ENCODE measurements at places on chromosomes 3 and 15.

- H3K4me3 ChIP-seq = no peak overlapping the region
- no peaks in the 10 kb centered on the region for H3K36me3 ChIP-seq
- H3K27ac ChIP-seq = no peak overlapping the region
- no peaks in the 10 kb centered on the region for H3K4me1 ChIP-seq
- peaks cover 5% of the 10 kb centered on the region for H3K27me3 ChIP-seq
Observed at GRCh38 chr15:32951736-32952464, 234.1 kb downstream of the GREM1 start.

- peaks cover 16% of the 10 kb centered on the region for H3K36me3 ChIP-seq
- H3K4me1 ChIP-seq = peaks cover 23% of the 10 kb centered on the region
- DNase-seq = no peak
- no peak overlapping the region for H3K4me3 ChIP-seq
- no peaks in the 10 kb centered on the region for H3K27me3 ChIP-seq
- H3K27ac ChIP-seq = peak overlapping the region; percentile 68
Observed at GRCh38 chr3:11568503-11569155, 75.1 kb downstream of the VGLL4 start.

DNA sequence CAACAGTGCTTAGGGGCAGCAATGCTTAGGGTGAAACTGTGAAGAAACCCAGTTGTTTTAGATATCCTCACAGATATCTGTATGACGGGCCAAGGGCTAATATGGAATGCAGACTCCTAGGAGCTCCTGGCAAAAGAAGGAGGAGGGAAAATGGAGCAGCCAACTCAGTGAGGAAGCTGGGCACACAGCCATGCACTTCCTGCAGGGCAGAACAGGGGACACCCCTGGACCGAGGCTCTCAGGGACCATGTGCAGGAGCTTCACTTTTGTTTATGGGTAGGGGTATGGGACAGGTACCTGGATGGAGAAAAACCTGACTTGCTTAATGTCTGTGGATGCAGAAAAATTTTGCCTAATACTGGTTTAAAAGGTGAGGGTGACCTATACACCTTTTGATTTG, 20.2 kb downstream of the NIPA1 start:
- H3K4me3 ChIP-seq = no peak overlapping the region
- peaks cover 2% of the 10 kb centered on the region for H3K36me3 ChIP-seq
- H3K27ac ChIP-seq = peak overlapping the region; percentile 29
- no peak for DNase-seq
- H3K27me3 ChIP-seq = no peaks in the 10 kb centered on the region

- H3K4me3 ChIP-seq = peak overlapping the region; percentile 13
- H3K4me1 ChIP-seq = peaks cover 21% of the 10 kb centered on the region
- H3K27ac ChIP-seq = no peak overlapping the region
- peak; percentile 3 for DNase-seq
Observed at GRCh38 chr3:120418866-120419490, 31.8 kb downstream of the FSTL1 start.

GRCh38 chr15:47371939-47372338, 345.4 kb upstream of the SEMA6D start:
- no peaks in the 10 kb centered on the region for H3K4me1 ChIP-seq
- H3K27ac ChIP-seq = no peak overlapping the region
- no peak overlapping the region for H3K4me3 ChIP-seq
- no peaks in the 10 kb centered on the region for H3K36me3 ChIP-seq

- no peak for DNase-seq
- H3K4me3 ChIP-seq = no peak overlapping the region
- peaks cover 20% of the 10 kb centered on the region for H3K36me3 ChIP-seq
- H3K4me1 ChIP-seq = peaks cover 7% of the 10 kb centered on the region
Observed at GRCh38 chr3:182954553-182955235, 25.6 kb downstream of the DCUN1D1 start.

DNA sequence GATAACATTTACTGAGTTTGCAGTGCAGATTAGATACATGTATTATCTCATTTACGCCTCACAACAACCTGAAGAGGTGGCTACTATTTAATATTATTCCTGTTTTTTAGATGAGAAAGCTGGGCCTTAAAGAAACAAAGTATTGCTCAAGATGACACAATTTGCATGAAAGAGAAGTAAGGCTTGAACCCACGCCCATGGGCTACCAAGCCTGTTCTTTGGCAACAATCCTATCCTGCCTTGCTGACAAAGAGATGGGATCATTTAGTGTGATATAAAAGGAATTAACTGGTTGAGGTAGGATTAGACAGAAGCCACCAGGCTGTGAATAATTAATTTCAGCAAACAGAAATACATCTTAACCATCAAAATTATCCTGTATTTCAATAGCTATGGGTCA, 9.2 kb upstream of the LDHAL6B start:
- DNase-seq = no peak
- no peaks in the 10 kb centered on the region for H3K4me1 ChIP-seq
- H3K4me3 ChIP-seq = no peak overlapping the region
- no peak overlapping the region for H3K27ac ChIP-seq

GRCh38 chr15:68542771-68543164, 36.0 kb upstream of the CORO2B start:
- H3K27ac ChIP-seq = no peak overlapping the region
- peaks cover 47% of the 10 kb centered on the region for H3K27me3 ChIP-seq
- H3K4me1 ChIP-seq = no peaks in the 10 kb centered on the region
- no peak overlapping the region for H3K4me3 ChIP-seq

GRCh38 chr3:171831936-171832335, 11.2 kb upstream of the TMEM212 start:
- peaks cover 20% of the 10 kb centered on the region for H3K4me1 ChIP-seq
- H3K27me3 ChIP-seq = peaks cover 16% of the 10 kb centered on the region
- H3K36me3 ChIP-seq = peaks cover 1% of the 10 kb centered on the region
- no peak for DNase-seq

- no peak overlapping the region for H3K27ac ChIP-seq
- no peaks in the 10 kb centered on the region for H3K27me3 ChIP-seq
- H3K4me3 ChIP-seq = no peak overlapping the region
- peaks cover 35% of the 10 kb centered on the region for H3K36me3 ChIP-seq
Observed at GRCh38 chr3:194637066-194637465, 3.8 kb upstream of the TMEM44 start.

DNA sequence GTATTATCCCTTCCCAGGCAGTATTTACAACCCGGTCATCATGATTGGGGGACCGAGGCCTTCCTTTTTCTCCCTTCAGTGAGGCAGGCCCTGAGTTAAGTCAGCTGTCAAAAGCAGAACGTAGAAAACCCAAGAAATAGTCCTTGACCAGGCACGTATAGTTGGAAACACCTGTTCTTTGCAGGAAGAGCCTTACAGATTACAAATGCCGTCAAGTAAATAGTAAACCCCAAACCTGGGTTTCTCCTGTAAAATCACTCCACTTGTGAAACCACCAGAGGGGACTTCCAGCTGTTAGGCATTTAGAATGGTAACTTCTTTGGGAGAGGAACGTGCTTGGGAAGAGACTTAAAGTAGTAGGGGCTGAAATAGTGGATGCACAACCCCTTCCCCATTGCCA, 1.0 kb upstream of the BTBD1 start:
- no peak overlapping the region for H3K4me3 ChIP-seq
- H3K27me3 ChIP-seq = peaks cover 6% of the 10 kb centered on the region
- no peak for DNase-seq
- peaks cover 4% of the 10 kb centered on the region for H3K36me3 ChIP-seq

- no peaks in the 10 kb centered on the region for H3K27me3 ChIP-seq
- peak overlapping the region; percentile 1 for H3K4me3 ChIP-seq
- no peak for DNase-seq
- H3K27ac ChIP-seq = peak overlapping the region; percentile 49
Observed at GRCh38 chr15:58908550-58909309, 24.7 kb downstream of the SLTM start.

DNA sequence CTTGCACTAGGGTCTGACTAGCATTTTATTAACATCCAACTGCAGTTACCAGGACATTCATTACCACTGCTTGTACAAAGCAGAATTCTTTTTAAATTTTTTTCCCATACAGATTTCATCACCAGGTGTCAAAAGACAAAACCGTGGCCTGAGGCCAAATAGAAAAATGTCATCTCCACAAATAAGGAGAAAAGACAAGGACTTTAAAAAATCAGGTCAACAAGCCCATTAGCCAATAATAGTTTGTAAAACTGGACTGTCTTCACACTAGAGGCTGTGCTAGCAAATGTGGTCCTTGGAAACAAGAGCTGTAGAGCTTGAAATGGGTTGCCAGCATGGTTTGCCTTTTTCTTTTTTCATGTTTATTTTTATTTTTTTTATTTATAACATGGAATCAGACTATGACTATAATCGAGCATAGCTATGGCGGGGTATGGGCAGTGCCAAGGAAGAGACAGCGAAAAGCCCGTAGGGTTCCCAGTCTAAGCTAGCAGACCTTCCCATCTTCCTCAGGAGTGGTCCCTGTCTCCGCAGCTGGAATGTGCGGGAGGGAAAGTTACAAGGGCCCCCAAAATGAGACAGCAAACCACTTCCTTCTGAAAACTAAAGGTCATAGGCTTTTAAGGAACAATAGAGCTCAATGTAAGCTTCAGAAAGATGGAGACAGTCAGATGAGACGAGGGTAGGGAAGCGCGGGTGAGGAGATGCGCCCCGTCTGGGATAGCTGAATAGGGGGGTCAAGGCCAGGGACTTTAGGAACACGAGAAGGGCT, 1.5 kb downstream of the PTPN9 start:
- H3K27me3 ChIP-seq = no peaks in the 10 kb centered on the region
- H3K27ac ChIP-seq = peak overlapping the region; percentile 97
- DNase-seq = no peak
- H3K4me3 ChIP-seq = peak overlapping the region; percentile 97
- H3K36me3 ChIP-seq = peaks cover 6% of the 10 kb centered on the region

DNA sequence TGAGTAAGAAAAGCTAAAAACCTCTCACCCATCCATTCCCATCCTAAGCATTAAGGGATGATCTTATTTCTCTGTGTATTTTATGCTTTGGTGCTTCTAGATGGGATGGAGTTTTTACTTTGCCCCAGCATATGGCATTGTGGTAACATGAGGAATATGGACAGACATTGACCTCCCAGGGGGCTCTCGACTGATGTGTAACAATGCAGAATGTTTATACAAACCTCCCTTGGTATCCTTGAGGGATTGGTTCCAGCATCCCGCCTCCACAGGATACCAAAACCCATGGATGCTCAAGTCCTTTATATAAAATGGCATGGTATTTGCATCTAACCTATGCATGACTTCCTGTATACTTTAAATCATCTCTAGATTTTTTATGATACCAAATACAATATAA, 21.6 kb downstream of the PDIA5 start:
- no peak for DNase-seq
- no peaks in the 10 kb centered on the region for H3K27me3 ChIP-seq
- H3K36me3 ChIP-seq = peaks cover 3% of the 10 kb centered on the region
- H3K4me3 ChIP-seq = no peak overlapping the region
- peaks cover 26% of the 10 kb centered on the region for H3K4me1 ChIP-seq
- no peak overlapping the region for H3K27ac ChIP-seq

- H3K4me1 ChIP-seq = peaks cover 60% of the 10 kb centered on the region
- no peak overlapping the region for H3K4me3 ChIP-seq
- H3K36me3 ChIP-seq = peaks cover 74% of the 10 kb centered on the region
- peak overlapping the region; percentile 33 for H3K27ac ChIP-seq
Observed at GRCh38 chr15:44647637-44648036, 15.8 kb downstream of the SPG11 start.

DNA sequence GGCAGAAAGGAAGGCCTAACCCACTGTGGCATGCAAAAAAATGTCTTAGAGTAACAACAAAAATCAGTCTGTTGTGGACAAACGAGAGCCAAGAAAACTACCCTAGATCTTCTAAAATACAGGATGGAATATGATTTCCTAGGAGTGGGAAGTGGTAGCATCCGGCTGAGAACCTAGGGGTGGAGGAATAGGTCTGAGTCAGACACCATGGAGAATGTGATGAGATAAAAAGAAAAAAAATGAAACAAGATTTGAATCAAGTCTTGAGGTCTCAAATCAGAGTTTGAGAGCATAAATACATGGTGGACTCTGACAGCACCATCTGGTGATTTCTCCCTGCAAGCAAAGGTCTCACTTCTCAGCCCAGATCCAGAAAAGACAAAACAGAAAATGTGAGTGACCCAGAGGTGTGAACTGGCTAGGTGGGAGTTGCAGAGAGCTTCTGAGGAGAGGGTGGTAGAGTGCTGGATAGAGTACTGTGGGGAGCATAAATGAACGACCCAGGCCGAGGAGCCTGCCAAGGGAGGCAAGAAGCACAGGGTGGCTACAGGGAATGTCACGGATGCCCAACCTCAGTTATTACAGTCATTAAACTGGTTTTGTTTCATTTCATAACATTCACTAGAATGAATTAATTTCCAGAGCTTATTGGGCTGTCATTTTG, 27.6 kb upstream of the VEPH1 start:
- H3K36me3 ChIP-seq = no peaks in the 10 kb centered on the region
- no peak overlapping the region for H3K4me3 ChIP-seq
- no peak overlapping the region for H3K27ac ChIP-seq
- no peak for DNase-seq
- H3K4me1 ChIP-seq = peaks cover 1% of the 10 kb centered on the region

DNA sequence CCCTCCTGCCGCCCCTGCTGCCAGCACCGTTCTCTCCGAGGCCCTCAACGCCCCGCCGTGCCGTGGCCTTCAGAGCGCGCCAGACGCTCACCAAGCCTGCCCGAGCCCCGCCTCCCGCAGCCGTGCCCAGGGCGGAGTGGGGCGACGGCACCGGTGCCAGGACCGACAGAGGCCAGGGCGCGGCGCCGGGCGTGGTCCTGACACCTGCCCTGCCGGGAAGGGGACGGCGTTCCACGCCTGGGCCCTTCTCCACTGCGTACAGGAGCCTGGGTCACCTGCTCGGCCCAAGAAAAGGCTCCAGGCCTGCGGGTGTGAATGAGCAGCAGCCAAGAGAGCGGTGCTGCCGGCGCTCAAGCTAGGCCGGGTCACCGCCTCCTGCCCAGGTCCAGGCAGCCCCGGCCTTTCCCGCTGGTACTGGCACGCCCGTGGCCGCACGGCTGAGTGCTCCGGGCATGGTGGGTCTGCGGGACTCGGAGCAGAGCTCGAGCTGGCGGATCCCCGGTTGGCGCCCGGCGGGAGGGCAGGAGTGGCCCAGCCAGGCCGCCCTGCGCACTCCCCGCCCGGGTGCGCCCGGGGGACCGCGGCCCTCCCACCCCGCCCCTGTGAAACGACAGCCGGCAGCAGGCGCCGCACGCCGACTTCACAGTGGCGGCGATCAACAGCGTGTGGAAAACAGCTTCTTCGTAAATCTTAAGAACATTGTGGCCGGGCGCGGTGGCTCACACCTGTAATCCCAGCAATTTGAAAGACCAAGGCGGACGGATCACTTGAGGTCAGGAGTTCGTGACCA, 4.2 kb downstream of the OCA2 start:
- H3K27me3 ChIP-seq = peaks cover 64% of the 10 kb centered on the region
- H3K4me1 ChIP-seq = peaks cover 14% of the 10 kb centered on the region
- peak overlapping the region; percentile 80 for H3K4me3 ChIP-seq
- H3K36me3 ChIP-seq = peaks cover 2% of the 10 kb centered on the region
- peak; percentile 13 for DNase-seq
- no peak overlapping the region for H3K27ac ChIP-seq

Data from effector memory CD8-positive, alpha-beta T cell (primary cell).